ENCODE measurements at places on chromosomes 5 and 9.

DNA sequence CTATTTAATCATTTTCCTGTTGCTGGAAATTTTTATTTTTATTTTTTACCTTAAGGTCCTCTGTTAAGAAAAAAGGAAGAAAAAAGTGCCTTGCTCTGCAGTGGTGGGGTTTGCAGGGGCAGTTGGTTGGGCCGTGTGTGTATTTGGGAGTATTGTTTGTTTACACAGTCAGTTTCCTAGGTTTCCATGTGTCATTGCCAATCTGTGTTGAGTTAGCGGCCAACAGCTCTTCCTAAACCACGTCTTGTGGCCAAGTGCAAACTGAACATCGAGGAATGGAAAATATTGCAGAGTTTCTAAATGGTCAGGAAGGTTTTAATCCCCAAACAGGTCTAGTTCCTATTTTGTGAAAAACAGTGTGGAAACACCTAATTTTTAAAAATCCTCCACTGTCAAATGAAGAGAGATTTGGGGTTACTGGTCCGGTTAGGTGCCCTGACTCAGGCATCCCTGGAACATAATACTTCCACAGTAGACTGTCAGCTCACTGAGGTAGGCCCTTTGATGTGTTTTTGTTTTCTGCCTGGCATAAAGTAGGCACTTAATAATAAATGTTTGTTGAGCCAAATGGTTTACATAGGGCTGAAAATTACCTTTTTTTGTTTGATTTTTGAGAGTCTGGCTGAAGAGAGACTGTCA lies 37.0 kb downstream of the MAMDC2 start:
- DNase-seq = no peak

- no peak for DNase-seq
These were observed 124.2 kb downstream of the TMEM161B start for GRCh38 chr5:88144219-88145001.

GRCh38 chr5:9241479-9242305 lies 304.2 kb downstream of the SEMA5A start:
- DNase-seq = no peak

GRCh38 chr5:20636686-20637085 lies 648.7 kb upstream of the CDH18 start:
- DNase-seq = no peak

DNA sequence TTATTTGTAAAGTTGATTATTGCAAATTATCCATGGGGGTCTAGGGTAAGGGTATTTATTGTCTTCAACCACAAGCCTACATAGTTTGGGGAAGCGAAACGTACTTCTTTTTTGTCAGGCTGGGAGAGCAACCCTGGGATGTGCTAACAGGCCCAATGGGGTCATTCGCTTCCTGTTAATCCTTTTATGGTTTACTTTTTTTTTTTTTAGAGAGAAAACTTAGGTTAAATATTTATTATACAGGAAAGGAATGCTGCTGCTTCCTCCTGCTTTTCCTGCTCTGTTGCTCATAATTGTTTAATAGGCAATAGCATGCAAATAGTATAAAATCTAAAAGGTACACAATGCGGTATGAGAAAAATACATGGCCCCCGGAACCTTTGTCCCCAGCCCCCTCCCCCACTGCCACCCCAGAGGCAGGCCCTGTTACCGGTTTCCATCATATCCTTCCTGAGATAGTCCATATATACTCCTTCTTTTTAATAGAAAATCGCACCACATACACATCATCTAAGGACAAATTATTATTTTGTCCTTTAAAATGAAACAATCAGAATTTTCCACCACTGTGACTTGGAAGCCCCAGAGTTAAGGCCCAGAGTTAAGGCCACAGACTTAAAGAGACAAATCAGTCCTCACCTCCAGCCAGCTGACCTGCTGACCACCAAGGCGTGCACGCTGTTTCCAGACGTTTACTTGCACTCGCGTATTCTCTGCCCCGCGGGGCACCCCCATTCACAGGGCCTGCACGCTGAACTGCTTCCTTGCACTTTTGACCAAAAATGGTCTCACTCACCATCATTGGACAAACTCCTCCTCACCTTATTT lies 83.9 kb downstream of the NDFIP1 start:
- DNase-seq = no peak

GRCh38 chr9:32677931-32678330 lies 42.5 kb upstream of the TAF1L start:
- DNase-seq = no peak

- no peak for DNase-seq
These were observed 555 bp upstream of the PCDHGC4 start for GRCh38 chr5:141484310-141484640.

DNA sequence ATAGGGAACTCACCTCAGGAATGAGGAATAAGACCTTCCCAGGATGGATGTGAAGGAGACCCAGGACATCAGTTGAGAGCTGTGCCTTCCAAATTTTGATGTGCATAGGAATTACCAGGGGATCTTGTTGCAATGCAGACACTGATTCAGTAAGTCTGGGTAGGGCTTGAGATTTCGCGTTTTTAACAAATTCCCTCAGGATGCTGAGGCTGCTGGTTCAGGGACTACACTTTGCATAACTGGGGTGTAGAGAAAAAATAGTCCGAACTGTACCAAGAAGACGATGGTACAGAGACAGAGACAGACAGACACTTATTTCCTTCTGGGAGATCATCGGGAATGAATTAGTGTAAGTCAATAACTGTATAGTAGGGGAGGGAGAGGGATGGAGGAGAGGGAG lies 82.3 kb upstream of the FREM1 start:
- DNase-seq = no peak

DNA sequence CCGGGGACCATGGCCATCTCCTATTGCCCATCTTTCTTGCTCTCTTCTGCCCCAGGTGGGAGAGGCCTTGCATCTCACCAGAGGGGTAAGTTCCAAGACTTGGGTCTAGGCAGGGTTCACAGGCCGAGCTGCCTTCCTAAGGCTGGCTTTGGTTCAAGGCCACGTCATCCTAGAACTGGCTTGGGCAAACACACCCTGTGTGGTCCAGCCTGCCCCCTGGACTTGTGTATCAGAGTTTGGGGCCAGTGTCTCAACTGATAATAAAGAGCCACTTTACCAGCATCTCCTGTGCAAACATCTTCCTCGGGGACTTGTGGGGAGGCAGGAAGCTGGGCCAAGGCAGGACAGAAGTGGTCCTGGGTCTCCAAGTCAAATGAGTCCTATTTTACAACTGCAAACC lies 17.8 kb downstream of the BOD1 start:
- DNase-seq = no peak

- DNase-seq = no peak
These were observed 477.4 kb upstream of the ADAMTS16 start for GRCh38 chr5:4662756-4663155.

DNA sequence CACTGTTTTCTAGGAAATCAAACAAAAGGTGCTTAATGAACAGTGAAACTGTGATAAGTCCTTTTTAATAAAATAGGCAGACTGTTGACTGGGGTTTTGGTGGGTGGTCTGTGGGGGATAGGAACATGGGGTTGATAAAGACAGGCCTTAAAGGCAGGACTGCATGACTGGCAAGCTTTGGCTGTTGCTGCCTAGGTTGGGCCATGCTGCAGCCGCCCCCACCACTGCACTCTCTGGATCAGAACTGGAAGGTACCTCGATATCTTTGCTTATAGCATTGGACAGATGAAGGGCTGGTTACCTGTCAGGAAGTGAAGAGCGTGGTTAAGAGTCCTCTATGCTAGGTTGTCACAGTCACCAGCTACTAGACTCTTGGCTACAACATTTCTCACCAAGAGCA lies 24.4 kb downstream of the APBA1 start:
- no peak for DNase-seq

DNA sequence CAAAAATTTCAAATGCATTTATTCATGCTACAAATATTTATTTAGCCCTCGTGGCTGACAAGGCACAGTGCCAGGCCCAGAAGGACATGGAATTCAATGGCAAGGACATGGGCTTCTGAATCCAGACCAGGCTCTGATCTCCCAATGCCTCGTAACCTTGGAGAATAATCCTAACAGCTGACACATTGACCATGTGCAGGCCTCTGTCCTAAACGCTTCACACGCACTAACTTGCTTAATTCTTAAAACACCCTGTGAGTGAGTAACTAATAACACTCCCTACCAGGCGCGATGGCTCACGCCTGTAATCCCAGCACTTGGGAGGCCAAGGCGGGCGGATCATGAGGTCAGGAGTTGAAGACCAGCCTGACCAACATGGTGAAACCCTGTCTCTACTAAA lies 33.2 kb downstream of the MYO10 start:
- DNase-seq = no peak

GRCh38 chr9:119688547-119688946 lies 319.3 kb upstream of the BRINP1 start:
- no peak for DNase-seq

DNA sequence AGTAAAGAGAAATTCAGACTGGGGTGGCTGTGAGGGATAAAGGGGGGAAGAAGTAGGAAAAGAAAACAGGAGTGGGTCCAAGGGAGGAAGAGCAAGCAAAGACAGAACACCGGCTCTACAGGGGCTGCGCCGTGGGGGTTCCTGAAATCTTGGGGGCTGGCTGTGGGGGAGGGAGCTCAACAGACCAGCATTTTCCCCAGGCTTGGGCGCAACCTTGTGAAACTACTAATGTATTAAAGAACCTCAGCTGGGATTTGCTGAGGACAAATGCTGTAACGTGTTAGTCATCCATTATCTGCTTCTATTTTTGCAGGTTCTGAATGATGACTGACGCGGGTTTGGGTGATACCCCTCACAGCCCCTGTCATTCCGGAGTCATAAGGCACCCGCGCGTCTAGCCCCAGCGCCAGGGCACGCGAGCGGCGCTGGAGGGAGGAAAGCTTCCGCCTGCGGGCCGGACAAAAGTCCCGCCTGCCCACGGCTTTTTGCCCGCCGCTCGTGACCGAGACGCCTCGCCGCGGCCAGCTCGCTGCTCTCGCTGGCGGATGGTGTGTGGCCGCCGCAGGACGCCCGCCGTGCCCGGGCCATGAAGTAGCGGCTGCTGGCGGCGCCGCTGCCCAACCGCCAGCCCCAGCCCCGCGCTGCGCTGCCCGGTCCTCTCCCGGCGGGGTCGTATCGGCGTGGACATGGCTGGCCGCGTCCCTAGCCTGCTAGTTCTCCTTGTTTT lies 110.6 kb downstream of the PAM start:
- peak; percentile 25 for DNase-seq

DNA sequence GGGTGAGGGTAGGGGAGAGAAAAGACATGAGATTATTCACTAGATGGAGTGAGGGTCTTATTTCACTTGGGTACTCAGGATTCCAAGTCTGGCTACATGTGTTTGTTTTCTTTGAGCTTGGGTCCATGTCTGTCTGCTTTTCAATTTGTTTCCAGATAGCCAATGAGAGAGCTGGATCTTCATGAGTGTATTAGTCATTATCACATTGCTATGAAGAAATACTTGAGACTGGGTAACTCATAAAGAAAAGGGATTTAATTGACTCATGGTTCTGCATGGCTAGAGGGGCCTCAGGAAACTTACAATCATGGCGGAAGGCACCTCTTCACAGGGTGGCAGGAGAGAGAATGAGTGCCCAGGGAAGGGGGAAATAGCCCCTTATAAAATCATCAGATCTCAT lies 196.8 kb upstream of the TRIM32 start:
- no peak for DNase-seq

DNA sequence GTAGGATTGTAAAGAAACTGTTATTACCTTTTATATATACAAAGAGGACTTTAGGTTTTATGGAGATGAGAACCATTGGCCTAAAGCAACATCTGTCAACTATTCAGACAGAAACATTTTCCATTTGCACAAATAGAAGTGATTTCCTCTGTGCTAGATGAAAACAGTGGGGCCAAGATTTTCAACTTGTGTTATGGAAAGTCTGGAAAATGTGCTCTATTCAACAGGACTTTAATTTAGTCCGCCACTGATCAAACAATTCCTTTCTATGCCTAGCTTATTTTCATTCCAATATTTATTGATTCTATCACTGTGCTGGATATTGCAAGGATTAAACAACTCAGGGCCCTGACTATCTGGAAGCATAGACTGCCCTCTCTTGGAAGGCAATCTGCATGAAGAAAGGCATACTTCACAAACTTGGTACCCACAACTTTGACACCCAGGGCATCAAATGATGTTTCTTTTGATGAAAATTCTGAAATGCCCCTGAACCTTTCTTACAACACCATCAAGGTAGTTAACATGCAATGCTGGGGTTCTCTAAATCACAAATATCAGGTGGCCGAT lies 126.6 kb upstream of the HMHB1 start:
- no peak for DNase-seq

GRCh38 chr5:78779262-78779661 lies 130.7 kb upstream of the LHFPL2 start:
- DNase-seq = no peak

DNA sequence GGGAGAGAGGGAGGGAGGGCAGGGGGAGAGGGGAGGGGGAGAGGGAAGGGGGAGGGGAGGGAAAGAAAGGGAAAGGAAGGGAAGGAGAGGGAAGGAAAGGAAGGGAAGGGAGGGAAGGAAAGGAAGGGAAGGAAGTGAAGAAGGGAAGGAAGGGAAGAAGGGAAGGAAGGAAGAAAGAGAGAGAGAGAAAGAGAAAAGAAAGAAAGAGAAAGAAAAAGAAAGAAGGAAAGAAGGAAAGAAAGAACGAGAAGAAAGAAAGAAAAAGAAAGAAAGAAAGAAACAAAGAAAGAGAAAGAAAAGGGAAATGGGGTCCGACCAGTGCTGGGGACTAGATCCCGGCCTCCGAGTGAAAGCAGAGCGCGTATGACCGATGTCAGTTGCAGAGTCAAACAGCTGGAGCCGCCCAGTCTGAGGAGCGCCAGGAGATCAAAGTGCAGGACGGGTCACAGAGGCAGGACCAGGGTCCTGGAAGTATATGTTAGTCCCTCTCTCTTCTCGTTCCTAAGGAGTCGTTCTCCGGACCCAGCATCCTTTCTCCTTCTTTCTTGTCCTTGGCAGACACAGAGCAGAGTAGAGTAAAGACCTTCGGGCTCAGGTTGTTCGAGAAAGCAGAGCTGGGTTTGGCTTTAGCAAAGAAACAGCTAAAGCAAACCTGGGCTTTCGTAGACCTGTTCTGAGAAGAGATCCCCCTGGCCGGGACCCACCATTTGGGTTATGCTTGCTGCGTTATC lies 305.4 kb upstream of the MSX2 start:
- DNase-seq = no peak

DNA sequence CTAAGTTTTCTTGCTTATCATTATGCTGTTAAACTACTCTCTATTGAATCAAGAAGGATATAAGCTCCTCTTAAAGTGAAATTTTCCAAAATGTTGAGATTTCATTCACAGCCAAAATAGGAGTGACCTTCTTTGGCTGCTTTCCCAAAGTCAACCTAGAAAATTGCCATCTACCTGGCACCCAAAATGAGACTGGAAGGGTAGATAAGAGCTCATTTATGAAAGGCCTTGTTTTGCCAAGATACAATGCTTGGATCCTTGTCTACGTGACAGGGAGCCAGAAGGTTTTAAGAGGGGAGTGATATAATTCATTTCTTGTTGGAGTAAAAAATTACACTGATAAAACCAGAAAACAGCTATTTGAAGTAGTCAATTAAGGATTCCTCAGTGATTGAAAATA lies 287.1 kb downstream of the IZUMO3 start:
- DNase-seq = no peak

GRCh38 chr5:172881691-172882370 lies 47.8 kb downstream of the ERGIC1 start:
- DNase-seq = no peak

GRCh38 chr5:169889572-169889971 lies 90.7 kb downstream of the INSYN2B start:
- DNase-seq = no peak

GRCh38 chr5:33321026-33321425 lies 119.7 kb upstream of the TARS1 start:
- DNase-seq = no peak

- DNase-seq = no peak
These were observed 1095.1 kb downstream of the DTWD2 start for GRCh38 chr5:117893211-117893610.

GRCh38 chr5:6712577-6713273 lies 507 bp upstream of the TENT4A start:
- DNase-seq = peak; percentile 98

- no peak for DNase-seq
These were observed 111.0 kb upstream of the RETREG1 start for GRCh38 chr5:16727755-16728325.

All from activated T-cell treated with anti-CD3 and anti-CD28 coated beads, Interleukin-2, amount 50 U/mL, for 1 hour (primary cell).